Fibroblast of skin of left biceps (primary cell): ENCODE measurements at places on chromosomes 2 and 18.
A peak's percentile ranks its signal among the peaks of the same experiment; 100 is the strongest.

DNA sequence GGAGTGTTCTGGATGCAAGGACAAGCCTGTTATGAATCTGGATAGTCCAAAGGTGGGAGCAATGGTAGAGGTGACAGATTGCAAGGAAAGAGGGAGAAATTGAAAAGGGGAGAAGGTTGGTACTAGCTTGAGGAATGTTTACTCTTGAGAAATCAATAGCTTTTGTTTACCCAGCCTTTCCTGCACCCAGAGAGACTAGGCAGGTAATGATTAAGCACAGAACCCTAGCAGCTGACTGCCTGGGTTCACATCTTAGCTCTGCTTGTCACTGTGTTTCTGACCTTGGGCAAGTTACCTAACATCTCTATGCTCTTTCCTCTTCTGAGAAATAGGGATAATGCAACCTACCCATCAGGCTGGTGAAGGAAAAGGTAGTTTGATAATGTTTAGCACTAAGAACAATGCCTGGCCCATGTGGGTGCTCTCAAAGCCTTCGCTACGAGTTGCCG lies 178.6 kb downstream of the MGAT5 start:
- DNase-seq: no peak

DNA sequence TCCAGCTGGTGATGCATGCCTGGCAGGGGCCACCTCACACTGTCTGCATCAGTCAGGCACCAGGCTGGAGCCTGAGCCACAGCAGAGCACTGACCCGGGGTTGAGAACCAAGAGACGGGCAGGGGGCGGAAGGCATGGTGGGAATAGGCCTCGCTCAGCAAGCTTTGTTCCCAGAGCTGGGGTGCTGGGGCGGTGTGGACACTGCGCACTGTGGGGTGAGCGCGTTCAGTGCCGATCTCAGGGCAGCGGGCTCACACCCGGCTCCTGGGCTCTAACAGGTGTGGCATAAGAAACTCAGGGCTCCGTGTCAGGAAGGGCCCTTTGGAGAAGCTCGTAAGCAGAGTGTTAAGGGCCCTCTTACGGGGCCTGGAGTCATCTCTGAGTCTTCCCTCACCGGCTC lies 15.7 kb downstream of the SH3RF3 start:
- DNase-seq: no peak

GRCh38 chr2:146366276-146366675 lies 1478.6 kb upstream of the ACVR2A start:
- no peak for DNase-seq

DNA sequence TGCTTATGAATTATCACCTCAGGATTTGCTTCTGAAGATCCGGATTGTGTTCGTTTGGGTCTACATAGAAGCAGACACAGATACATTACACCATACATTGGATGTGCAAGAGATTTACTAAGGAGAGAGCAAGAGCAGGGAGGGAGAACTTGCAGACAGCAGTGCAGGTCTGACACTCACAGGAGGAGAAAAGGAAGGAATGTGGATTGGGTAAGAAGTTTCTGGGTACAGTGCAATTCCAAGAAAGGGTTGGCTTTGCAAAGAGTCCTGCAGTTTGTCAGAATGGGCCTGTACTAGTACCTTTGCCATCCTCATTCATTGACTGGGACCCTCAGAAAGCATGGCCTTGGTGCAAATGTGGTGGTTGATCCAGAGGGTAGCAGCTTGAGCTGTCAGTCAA lies 4.8 kb upstream of the THOC1 start:
- no peak for DNase-seq

GRCh38 chr2:156986339-156986988 lies 271.0 kb upstream of the GALNT5 start:
- no peak for DNase-seq

- DNase-seq: no peak
Measured at GRCh38 chr2:203612246-203612645, 77.1 kb upstream of the RAPH1 start.

GRCh38 chr2:38450509-38450908 lies 73.4 kb upstream of the ATL2 start:
- no peak for DNase-seq

DNA sequence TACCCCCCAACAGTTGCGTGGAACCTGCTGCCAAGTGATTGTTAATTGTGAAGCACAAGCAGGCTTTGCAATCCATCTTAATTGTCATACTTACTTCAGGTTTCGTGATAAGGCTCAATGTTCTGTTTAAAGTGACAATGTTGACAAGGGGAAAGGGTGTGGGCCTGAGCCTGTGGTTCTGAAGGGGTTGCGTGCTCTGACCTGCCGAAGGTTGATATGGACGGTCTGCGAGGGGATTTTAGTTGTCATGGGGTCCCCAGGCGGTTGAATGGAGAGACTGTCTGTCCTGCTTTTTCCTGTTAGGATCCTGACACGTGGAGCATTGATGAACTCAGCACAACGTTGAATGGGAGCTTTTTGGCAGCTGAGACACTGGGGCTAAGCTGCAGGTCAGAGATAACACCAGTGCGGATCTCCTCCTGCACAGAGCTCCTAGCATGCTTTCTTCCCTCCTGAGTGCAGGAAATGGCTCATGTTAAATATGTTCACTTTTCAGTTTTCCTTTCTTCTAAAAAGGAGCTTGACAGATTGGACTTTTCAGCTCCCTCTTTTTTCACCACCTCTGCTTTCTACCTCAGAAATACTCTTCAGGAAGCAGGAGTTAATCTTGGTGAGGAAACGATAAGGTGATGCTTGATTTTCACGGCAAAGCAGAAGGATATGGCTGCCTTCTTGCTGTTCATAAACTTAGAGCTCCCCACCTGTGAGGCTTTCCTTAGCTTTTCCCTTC lies 62.9 kb upstream of the ZEB2 start:
- DNase-seq: no peak

GRCh38 chr2:176683618-176684111 lies 414.4 kb downstream of the MTX2 start:
- no peak for DNase-seq

DNA sequence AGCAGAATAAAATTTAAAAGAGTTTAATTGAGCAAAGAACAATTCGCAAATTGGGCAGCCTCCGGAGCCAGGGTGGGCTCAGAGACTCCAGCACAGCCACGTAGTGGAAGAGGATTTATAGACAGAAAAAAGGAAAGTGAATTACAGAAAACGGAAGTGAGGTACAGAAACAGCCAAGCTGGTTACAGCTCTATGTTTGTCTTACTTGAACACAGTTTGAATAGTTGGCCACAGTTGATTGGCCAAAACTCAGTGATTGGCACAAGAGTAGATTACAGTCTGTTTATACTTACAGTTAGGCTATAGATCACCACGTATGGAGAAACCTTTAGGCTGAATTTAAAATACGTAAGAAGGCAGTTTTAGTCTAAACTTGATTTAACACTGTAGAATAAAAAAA lies 78.8 kb upstream of the NEDD4L start:
- DNase-seq: no peak

GRCh38 chr2:71934595-71935261 lies 212.9 kb downstream of the CYP26B1 start:
- DNase-seq: no peak

DNA sequence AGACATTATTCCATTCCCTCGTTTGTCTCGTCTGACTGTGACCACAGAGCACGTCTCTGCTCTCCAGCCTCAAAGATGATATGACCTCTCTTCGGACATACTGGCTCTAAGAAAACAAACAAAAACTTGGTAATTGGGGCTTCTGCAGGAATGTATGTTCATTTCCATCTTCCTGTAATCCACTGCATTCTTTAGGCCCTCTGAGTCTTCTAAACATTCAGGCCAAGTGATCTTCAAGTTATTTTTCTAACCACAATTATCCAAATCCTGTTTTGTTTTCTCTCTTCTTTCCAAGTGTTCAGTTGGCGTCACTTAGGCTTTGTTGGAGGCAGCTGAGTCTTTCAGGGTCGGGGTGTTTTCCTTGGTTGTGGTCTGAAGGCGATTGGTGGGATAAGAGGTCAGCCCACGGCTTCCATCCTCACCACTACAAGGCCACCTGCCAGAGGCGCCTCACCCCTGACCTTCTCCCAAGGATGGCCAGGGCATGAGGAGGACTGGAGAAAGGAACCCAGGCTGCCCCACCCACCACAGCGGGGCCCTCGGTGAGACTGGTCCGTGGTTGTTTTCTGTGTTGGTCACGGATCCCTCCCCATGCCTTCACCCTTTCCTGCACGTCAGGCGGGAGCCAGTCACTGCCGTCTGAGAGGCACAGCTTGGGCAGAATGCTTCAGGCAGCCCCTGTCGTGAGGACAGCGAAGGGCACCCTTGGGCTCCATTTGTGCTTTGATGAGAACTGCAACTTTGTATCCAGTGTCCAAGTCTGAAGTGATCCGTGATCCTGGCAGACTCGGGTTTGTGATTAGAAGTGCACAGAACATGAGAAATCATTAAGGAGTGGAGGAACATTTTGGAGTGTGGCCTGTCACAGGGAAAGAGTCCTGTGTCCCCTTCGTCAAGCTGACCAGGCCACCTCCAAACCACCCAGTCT lies 88.6 kb upstream of the FHL2 start:
- peak; percentile 52 for DNase-seq

GRCh38 chr2:189933911-189934399 lies 128.6 kb downstream of the MSTN start:
- peak; percentile 85 for DNase-seq

- DNase-seq: no peak
Measured at GRCh38 chr18:644395-645004, 13.0 kb upstream of the TYMS start.
